Activated CD8-positive, alpha-beta T cell treated with anti-CD3 and anti-CD28 coated beads, Interleukin-2, amount 10 ng/mL, durations not matched to agents 7 days and 5 days (primary cell): ENCODE measurements at places on chromosomes 1 and 21.
A peak's percentile ranks its signal among the peaks of the same experiment; 100 is the strongest.

GRCh38 chr1:184407816-184408510 is 21.1 kb downstream of the C1orf21 start:
- DNase-seq = no peak

- DNase-seq = no peak
Measured at GRCh38 chr1:62358665-62359373, 39.6 kb upstream of the KANK4 start.

DNA sequence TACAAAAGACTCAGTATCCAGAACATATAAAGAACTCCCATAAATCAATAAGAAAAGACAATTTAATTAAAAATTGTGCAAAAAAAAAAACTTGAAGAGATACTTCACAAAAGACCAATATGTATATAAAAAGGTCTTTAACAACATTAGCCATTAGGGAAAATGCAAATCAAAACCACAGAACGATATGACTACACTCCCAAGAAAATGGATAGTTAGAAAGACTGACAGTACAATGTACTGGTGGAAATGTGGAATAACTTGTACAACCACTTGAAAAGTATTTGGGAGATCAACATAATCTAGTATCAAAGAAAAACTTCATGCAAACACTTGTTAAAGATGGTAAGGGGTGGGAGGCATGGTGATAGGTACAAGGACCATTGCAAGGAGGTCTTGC is 3.9 kb upstream of the CLCA1 start:
- no peak for DNase-seq

GRCh38 chr1:219271818-219272535 is 98.3 kb downstream of the LYPLAL1 start:
- DNase-seq = no peak

DNA sequence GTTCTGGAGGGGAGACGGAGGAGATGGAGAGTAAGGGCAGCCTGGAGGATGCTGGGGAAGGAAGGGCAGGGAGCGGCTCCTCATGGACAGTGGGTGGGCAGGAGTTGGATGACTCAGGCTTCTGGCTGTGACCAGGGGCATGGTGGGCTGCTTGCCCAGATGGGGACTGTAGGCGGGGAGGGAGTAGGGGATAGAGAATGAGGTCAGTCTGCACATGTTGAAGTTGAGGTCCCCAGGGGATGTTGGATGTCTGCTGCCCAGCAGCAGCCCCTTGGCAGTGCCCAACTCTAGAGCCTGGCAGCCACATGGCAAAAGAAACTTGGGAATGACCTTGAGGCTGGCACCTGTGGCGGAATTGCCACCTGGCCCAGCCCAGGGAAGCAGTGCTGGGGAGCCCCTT is 6.4 kb downstream of the SELENON start:
- DNase-seq = no peak

DNA sequence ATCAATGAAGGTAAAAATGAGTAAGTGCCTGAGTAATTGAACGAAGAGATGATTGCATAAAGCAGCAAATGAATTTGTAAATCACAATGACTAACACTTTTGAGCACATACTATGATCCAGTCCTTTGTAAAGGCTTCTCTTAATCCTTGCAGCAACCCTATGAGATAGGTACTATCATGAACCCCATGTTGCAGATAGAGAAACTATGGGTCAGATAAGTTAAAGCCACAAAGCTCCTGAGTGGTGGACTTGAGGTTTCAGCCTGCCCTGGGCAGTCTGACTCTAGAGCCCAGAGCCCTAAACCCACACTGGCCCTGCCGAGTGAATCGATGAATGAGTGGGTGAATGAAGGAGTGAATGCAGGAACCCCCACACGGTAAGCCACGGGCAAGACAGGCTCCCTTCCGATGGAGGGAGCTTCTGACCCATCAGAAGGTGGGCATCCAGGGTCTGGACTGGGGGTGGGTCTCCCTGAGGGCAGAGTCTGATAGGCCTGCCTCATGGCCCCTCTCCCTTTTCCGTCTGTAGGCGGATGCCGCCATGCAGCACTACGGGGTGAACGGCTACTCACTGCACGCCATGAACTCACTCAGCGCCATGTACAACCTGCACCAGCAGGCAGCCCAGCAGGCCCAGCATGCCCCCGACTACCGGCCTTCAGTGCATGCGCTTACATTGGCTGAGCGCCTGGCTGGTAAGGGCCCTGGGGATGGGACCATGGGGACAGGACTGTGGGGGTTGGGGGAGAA is 17.0 kb downstream of the DMBX1 start:
- DNase-seq = no peak

- peak; percentile 75 for DNase-seq
Measured at GRCh38 chr1:13732971-13733667, 33.1 kb downstream of the PRDM2 start.

- DNase-seq = peak; percentile 56
Measured at GRCh38 chr1:6466023-6466422, at the start of gene TNFRSF25. TSS of gene TNFRSF25 (minus strand) at chr1:6466173. CDS start at chr1:6466107, 66 bp downstream.

GRCh38 chr1:221998781-221999180 is 256.9 kb upstream of the DUSP10 start:
- DNase-seq = no peak

DNA sequence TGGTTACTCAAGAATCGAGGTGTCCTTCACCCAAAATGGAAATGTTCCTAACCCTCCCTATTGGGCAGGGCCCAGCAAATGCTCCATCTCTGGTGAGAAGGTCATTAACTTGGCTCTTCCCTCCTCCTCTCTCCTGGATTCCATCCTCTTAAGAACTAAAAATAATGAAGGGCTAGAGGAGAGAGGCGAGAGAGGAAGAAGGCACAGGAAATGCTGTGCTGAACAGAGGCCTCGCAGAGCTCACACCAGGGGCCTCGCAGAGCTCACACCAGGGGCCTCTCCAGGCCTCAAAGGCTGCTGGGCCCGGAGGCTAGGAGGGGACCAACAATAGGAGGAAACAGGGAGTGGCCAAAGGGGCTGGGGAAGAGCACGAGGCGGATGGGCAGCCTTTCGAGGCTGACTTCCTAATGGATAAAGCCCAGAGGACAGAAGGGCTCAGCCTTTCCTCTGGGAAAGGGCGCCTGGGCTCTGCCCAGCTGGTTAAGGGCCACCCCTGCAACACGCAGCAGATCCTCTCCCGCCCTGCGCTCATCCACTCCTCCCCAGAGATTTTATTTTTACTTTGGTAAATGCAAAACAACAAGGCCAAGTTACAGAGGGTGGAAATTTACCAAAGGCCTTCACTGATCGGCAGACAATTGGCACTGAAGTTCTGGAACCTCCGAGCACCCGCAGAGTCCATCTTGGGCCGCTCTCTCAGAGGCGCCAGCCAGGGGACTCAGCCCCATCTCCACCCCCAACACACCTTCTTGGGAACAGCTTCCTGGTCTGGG is 78.5 kb downstream of the ITPKB start:
- peak; percentile 39 for DNase-seq

- no peak for DNase-seq
Measured at GRCh38 chr1:112309499-112309898, 86.5 kb upstream of the CTTNBP2NL start.

GRCh38 chr1:81424816-81425215 is 375.9 kb upstream of the ADGRL2 start:
- DNase-seq = no peak

- no peak for DNase-seq
Measured at GRCh38 chr1:32082022-32082421, 9.3 kb downstream of the TMEM39B start.

- no peak for DNase-seq
Measured at GRCh38 chr1:153649863-153650235, 8.7 kb upstream of the SNAPIN start.

- no peak for DNase-seq
Measured at GRCh38 chr1:107009281-107009680, 47.2 kb upstream of the PRMT6 start.

- no peak for DNase-seq
Measured at GRCh38 chr1:83889707-83890106, 109.2 kb downstream of the TTLL7 start.

DNA sequence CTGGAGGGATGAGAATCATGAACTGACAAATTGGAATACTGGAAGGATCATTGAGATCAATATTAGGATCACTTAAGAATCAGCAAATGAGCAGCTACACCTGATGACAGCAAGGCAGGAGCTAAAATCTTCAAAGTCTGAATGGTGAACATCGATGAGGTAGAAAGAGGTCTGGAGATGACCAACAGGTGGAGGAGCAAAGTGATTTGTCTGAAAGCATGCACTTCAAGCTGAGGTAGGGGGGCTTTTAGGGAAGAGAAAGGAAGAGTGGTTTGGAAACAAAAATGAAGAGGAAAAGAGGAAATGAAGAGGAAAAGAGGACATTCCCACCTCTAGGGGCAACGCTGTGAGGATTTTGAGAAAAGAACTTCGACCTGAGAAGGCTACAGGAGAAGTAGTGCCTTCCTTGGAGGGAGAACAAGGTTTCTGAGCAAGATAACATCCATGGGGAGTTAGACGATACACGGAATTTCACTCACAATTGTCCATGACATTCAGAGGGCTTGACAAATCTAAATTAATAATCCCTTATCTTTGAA is 79.0 kb downstream of the APP start:
- DNase-seq = no peak

DNA sequence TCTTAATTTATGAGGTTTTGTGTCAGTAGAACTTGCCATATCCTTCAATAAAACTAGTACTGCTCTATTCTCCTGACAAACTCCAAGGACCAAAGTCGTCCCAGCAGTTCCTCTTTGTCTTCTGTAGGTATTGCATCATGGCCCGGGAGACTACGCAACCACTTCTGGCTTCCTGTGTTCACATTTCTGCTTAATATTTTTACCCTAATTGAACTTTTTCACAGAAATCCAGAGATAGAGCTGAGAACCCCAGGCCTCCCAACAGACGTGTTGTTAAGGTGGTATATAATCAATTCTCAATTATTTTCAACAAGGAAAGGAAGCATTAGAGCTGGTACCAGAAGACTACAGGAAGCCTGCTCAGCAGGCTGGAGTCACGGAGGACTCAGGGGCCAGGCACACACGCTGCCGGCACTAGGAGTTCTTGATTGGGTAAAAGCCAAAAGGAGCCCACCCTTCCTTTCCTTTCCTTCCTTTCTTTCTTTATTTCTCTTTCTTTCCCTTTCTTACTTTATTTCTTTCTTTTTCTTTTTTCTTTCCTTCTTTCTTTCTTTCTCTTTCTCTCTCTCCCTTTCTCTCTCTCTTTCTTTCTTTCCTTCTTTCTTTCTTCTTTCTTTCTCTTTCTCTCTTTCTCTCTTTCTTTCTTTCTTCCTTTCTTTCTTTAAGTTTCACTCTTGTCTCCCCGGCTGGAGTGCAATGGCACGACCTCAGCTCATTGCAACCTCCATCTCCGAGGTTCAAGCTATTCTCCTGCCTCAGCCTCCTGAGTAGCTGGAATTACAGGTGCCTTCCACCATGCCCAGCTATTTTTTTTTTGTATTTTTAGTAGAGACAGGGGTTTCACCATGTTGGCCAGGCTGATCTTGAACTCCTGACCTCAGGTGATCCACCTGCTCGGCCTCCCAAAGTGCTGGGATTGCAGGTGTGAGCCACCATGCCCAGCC is 173.7 kb downstream of the ZBTB18 start:
- no peak for DNase-seq

- DNase-seq = no peak
Measured at GRCh38 chr1:87450615-87451209, 122.0 kb downstream of the LMO4 start.

DNA sequence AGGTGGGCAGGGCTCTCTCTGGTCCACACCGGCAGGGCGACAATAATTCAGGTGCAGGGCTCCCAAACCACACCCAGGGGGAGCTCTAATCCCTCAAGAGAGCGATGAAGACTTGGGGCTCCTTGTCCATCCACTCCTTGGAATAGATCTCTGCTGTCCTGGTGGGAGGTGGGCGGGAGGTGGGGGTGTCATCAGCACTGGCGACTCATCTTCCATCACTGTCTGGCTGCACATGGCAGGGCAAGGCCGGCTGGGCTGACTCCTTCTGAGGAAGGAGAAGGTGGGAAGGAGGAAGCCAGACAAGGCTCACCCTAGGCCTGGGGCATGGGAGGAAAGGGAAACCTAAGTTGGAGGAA is 29.3 kb downstream of the TNNT2 start:
- peak; percentile 47 for DNase-seq

GRCh38 chr1:110520827-110521226 is 1.9 kb upstream of the KCNA10 start:
- no peak for DNase-seq

DNA sequence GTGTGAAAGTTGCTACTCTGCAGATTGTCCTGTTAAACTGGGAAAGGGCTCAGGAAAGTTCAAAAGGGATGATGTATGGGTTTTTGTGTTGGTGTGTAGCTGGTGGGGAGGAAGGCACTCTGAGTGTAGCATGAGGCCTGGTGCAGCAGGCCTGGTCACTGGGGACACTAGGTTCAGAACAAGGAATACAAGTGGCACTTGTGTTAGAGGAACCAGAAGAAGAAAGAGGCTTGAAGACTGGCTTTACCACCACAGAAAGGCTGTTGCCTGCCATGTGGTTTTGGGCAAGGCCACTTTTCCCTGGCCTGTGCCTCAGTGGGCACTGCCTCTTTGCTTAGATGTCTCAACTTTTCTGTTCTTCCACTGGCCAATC is 122.8 kb downstream of the NOS1AP start:
- no peak for DNase-seq

GRCh38 chr1:219573960-219574359 is 38.9 kb downstream of the ZC3H11B start:
- DNase-seq = no peak

GRCh38 chr1:83796409-83796808 is 202.5 kb downstream of the TTLL7 start:
- no peak for DNase-seq

DNA sequence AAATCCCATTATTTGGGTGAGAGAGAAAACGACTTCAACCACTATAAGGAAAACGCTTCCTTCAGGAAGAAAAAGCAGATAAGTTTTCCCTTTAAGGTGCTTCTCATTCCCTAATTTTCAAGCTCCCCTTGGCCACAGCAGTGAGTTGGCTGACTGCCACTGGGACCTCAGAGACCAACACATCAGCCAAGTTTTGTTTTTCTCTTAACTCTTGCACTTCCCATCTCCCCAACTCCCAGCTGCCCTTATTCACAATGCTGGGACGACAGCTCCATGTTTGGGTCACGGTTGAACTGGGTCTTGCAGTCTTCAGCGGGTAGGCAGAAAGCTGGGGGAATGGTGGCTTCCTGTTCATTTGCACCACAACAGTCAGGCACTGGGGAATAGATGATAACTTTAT is 18.9 kb downstream of the SGIP1 start:
- no peak for DNase-seq

DNA sequence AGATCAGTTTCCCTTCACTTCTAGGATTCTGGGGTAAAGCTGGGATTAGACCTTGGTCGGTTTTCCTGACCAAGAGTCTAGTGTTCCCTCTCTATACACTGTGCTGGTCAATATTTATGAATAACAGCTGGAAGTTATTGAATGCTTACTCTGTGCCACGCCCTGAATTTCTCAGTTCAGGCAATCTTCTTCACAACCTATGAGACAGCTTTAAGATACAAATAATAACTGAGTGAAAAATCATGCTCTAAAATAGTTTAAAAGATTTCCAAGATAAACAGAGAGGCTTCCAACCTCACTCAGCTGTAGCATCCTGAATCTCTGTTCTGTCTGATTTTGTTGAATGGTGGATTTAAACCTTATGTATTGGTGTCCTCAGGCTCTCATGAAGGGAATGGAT is 72.2 kb downstream of the GNG12 start:
- no peak for DNase-seq
